ENCODE measurements at places on chromosomes 7 and 10.

DNA sequence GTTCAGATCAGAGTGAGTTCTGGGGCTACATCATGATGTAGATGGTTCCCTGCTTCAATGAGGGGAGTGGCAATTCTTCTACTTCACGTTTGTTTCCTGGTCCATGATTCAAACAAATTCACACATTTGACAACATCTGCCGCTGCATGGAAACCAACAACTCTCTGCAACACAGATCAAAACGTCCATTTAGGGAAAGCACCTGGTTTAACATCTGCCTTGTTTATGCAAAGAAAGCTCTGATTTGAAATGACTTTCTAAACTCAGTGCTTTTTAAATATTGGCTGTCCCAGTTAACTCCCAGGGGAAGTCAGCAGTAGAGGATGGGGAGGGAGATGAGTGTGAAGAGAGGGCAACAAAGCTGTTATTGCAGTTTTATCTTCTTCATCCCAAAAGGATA lies 93.8 kb downstream of the GAD2 start:
- DNase-seq = no peak

DNA sequence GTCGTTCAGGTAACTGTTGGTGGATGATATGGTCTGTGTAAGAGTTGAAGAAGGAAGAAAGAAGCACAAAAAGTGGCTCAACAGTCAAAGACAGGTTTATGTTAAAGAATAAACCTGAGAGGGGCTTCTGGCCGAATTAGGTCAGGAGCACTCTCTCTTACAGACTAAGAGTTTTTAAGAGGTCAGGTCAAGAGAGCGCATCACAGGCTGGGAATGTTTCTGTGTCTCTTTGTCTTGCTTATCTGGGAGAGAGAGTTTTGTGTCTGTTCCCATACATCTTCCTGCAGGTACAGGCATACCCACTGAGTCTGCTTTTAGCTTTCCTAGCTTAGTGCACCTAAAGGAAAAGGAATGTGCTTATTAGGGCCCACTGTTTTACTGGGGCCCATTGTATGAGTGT lies 22.2 kb upstream of the PRPF18 start:
- DNase-seq = no peak

DNA sequence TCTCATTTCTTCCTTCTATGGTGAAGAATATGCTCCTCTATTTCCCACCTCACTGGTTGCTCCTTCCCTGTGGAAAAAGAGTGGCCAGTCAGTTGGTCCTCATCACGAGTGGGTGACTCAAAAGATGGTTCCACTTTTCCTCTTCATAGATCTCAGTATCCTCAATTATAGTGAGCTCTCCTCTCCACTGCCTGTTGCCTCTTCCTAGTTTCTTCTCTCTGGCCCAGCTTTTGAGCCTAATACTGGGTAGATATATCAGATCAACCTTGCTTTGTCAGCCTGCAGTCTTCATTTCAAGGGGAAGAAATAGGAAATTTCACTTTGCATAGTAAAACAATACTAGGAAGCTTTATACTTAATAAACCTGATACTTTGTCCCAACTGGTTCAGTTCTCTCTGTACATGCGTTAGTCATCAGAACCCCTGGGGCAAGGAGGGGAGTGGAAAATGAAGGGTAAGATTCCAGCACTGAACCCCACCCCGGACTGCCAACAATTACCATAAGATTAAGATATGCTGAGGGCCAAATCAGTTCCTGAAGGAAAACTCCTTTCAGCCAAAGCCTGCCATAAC lies 15.5 kb upstream of the WNT16 start:
- DNase-seq = peak; percentile 68

- no peak for DNase-seq
These were observed 130.9 kb downstream of the PTPN20 start for GRCh38 chr10:47042199-47042473.

DNA sequence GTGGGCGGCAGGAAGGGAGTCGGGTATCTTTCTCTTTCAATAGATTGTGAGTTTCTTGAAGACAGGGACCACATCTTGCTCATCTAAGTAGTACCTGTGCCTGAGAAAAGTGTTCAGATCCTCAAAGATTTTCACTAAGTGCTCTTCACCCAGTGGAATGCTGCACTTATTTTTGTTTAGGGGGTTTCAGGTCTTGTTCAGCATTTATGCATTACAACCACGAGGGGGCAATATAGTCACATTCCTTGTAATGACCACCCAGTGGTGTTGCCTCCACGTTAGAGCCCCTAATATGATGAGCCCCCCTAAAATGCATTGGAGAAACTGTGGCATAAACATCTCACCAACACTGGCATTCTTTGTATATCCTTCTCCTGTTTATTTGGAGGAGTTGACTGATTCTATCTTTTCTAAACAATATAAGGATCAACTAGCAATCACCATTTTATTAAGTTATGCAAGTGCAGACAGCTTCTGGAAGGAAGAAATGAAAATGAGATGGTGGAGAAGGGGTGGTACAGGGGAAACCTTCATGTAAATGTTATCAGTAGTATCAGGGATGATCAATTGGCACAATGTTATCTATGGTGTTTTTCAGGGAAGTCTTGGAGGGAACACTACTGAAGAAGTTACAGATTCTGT lies 3.1 kb upstream of the PAPSS2 start:
- DNase-seq = no peak

DNA sequence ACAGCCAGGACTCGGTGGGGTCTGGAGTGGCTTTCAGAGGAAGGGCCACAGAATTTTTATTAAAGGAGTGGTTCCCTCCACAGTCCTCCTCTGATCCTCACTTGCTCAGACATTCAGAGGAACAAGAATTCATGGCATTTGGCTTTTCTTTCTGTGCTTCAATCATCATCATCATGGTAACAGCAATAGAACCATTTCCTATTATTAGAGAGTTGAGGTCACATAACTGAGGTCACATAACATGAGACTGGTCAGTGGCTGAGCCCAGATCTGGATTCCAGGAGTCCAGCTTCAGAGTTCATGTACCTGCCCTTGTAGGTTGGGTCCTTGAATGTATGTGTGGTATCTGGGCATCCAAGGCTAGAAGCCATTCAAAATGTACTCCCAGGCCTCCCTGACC lies 177.3 kb upstream of the GRB10 start:
- no peak for DNase-seq

DNA sequence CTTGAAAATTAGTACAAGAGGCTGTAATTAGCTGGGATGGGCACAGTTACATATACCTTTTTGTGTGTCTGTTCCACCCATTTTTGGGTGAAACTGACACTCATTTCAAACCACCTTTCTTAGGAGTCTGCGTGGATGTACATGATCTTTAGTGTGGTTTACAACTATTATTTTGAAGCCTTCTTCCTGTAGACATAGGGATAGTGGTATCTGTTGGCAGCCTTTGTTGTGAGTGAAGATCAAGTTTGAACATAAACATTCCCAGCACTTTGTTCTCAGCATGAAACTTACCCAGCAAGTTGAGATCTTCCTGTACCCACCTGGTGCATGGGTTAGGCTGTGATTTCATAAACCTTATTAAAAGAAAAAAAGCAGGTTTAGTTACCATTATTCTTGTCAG lies 2.0 kb downstream of the BAG3 start:
- DNase-seq = no peak

- no peak for DNase-seq
These were observed 219.0 kb upstream of the AKR1E2 start for GRCh38 chr10:4606856-4607636.

DNA sequence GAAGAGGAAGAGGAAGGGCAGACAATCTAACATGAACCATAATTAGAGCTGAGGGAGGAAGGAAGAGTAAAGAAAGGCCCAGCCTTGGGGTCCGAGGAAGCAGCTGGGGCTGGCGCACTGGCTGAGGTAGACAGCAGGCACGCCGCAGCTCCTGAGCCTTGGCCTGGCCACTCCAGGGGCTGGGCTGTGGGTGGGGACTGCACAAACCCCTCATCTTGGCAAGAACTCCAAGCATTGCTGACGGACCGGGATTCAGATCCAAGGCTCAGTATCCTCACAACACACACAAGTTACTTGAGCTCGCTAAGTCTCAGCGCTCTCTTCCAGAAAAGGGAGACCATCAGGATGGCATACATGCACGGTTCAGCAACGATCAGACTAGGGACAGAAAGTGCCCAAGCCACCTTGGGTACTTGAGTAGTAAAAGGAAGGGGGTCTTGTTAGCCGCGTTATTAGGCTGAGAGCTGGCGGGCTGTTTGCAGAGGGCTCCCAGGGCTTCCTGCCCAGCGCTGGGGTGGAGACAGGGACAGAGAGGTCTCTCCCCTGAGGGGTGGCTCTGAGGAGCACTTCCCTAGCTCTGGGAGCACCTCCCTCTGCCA lies 4.5 kb downstream of the TNS3 start:
- no peak for DNase-seq

All from NCI-H2029 treated with DMSO at 0.1 percent for 48 hours (cell line).